HCT116 (cell line): ENCODE measurements at places on chromosomes 2 and 18.

- DNase-seq = no peak
These were observed 169.1 kb upstream of the SIX2 start for GRCh38 chr2:45178359-45178758.

- no peak for DNase-seq
These were observed 184.3 kb downstream of the GULP1 start for GRCh38 chr2:188475945-188476344.

DNA sequence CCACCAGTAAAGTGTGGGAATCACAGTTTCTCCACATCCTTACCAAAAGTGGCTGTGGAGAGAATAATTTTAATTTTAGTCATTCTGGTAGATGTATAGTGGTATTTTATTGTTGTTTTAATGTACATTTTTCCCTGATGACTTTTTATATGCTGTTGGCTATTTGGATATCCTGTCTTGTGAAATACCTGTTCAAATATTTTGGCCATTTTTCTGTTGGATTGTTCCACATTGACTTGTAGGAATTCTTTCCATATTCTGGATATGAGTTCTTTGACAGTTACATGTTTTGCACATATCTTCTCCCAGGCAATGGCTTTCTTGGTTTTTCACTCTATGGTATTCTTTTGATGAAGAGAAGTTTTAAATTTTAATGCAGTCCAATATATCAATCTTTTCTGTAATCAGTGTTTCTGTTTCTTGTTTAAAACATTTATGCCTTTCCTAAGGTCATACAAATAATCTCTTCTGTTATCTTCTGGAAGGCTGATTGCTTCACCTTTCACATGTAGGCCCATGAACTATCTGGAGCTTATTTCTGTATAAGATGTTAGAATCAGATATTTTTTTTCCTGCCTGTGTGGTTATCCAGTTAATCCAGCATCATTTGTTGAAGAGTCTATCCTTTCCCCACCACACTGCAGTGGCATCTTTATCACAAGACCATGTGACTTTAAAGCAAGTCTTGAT is 19.0 kb downstream of the AFTPH start:
- DNase-seq = no peak

DNA sequence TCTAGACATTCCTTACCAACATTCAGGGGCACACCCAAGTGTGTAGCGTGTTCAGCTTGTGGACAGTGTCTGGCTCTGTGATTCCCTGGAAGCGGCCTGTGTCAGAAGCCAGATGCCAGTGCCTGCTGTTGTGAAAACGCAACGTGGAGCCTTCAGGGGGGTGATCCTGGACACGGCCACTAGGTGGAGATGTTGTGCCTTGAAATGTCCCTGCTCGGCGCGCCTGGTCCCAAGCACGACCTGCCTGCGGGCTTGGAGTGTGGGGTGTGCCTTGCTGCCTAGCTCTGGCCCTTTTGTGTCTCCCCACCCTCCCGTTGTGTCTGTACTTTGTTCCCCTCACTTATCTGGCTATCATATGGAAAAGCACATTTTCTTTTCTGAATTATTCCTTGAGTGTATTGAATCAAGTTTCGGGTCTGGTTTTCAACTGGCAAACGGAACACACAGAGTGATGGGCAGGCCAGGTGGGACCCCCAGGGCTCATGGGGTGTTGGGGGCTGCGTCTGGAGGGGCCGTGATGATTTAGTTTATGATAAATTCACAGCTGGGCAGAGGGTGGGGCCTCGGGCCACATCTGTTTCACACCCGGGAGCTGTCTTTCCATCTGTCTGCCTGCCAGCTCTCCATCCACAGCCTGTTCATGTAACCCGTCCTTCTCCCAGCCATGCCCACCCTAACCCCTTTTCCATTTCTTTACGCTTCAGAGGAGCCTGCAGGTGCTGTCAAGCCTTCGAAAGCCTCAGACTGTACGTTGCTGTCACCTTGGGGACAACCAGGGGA is 95.5 kb downstream of the DYSF start:
- peak; percentile 56 for DNase-seq

GRCh38 chr18:3163968-3164367 is 55.8 kb downstream of the MYOM1 start:
- no peak for DNase-seq

- no peak for DNase-seq
These were observed 239.0 kb downstream of the CCDC178 start for GRCh38 chr18:33201509-33201926.

DNA sequence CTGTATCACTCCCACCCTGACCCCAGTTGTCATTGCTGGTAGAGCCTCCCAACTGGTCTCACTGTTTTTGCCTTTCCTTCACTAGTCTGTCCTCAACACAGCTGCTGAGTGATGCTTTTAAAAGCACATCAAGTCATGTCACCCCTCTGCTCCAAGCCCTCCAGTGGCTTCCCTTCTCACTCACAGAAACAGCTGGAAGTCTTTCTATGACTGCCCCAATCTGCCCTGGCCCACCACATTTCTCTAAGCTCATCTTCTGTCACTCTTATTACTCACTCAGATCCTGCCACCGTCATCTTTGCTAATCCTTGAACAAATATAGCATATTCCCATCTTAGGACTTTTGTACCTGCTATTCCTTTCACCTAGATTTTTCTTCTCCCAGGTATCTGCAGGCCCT is 242.6 kb upstream of the RBBP8 start:
- DNase-seq = no peak

DNA sequence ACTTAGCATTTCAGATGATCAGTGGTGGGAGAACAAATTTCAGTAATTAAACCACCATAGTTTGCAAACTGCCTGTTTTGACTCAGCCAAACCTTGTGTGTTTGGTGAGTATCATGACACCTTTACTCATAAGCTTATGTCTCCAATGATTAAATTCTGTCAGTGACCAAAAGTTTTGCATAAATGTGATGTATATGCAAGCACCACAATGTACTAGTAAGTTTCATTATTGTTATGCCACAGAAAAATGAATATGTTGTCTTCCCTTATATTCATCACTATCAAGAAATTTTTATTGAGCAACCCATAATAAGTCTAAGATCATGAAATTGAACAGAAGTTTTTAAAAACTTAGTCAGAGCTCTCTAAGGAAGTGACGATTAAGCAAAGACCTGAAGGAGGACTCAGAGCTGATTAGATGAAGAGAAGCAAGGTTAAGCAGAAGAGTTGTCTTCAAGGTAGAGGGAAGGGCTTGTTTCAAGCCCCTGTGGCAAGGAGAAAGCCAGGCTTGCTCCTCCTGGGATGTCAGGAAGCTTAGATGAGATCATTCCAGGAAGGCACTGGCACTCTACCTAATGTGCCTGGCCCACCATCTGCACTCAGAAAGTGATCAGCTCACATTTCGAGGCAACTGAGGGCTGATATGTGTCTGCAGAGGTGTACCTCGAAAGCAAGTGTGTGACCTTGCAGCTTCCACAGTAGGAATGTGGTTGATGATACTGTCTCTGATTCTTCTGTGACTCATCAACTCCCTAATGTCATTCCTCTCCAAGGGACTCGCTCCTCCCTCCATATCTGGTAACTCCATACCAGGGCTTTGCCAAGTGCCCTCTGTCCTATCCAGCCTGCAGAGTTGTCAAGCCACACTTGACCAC is 54.7 kb downstream of the KCTD18 start:
- DNase-seq = peak; percentile 28

DNA sequence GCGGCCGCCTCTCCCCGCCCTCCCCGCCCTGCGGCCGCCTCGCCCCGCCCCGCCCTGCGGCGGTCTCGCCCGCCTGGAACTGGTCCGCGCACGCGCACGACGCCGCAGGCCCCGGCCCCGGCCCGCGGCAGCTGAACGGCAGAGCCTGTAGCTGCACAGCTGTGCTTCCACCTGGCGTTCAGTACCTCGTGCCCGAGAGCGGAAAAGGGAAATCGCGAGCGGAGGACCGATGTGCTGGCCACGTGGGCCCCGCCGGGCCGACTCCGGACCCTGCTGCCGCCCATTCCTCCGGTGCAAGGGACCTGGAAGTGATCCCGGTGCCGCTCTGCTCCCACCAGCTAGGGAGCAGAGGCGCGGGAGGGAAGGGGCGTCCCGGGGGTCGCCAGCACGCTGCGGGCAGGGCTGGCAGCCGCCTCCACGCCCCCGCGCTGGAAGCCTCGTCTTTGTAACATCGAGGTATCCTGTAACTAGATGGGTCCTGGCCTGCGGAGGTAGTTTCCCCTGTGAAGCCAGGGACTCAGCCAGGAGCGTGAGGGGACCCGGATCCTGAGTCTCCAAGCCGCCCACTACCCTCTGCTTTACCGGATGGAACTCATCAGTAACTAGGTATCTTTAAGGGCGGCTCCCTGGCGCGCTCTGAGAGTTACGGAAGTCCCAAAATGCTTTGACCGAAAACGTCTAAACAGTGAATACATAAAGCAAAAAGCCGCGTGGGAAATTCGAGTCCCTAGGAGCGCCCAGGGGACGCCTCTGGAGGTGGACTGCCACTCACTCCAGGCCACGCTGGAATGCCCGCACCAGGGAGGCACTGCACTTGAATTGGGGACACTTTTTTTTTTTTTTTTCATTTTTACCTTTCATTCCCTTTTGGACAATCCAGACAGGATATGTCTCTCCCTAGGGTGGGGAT is 704 bp upstream of the ODC1 start:
- DNase-seq = peak; percentile 77

DNA sequence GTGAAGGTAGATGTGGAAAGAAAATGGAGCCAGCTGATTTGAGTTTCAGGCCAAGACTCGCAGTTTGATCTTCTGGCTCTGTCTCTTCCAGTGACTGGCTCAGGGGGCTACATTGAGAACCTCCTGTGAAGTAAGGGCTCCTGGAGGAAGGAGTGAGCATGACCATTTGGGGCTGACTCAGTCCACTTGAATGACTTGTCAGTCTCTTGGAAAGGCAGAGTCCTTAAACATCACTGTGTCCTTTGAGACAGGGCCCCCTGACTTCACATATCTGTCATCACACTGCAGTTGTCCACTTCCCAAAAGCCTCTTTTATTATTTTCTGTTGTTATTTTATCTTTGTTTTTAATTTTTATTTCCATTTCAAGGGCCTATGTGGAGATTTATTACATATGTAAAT is 204.6 kb upstream of the APCDD1 start:
- DNase-seq = no peak

GRCh38 chr18:9575558-9575957 is 38.8 kb downstream of the PPP4R1 start:
- peak; percentile 89 for DNase-seq

DNA sequence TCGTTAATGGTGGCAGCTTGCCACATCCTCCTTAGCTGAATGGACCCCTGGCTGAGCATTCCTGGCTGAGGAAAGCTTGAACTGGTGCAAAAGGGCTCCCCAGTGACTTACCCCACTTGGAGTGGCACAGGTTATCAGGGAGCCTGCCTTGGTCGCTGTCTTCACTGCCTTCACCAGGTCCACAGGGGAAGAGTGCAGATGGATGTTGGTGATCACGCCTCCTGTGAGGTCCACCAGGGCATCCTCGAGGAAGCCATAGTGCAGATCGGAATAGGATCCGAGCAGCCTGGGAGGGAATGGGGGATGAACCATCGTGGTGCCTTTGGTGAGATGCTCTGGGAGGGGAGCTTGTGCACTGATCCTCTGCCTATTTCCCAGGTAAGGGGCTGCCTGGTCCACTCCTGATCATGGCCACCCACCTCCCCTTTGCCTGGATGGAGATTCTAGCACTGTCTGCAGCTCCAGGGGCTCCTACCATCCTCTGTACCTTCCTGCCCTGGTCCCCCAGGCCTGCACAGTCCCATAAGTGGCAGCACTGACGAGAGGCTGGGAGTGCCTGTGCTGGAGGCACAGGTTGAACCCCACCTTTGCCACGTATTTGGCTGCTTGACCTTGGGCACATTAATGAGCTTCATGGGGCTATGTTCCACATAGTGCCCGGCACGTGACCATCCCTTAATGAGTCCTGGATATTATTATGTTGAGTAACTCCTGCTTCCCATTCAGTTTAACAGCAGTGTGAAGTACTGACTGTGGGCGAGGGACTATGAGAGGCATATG is 43.0 kb downstream of the CAPN13 start:
- DNase-seq = no peak

- DNase-seq = no peak
These were observed 948.8 kb downstream of the SOCS6 start for GRCh38 chr18:71237641-71238040.
